Aorta (tissue), 5 donors: ENCODE measurements at places on chromosomes 2 and 18.

DNA sequence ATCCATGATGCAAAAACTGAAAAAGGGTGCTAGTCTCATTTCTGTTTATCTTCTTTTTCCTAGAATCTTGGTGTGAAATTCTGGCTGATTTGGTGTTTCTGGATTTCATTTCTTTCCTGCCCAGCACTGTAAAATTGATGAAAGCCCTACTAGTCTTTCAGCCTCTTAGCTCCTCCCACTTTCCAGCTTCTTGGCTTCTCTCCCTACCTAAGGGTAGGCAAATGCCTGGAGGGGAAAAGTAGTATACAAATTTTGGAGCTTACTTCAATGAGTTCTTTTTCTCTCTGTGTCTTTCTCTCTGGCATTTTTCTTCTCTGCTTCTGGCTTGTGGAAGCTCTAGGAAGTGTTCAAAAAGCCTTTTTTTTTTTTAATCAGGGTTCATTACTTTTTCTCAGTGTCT lies 160.5 kb downstream of the XIRP2 start:
- no peak for DNase-seq
- no peaks in the 10 kb centered on the region for H3K27me3 ChIP-seq
- no peaks in the 10 kb centered on the region for H3K4me1 ChIP-seq
- H3K27ac ChIP-seq, result no peak overlapping the region
- H3K36me3 ChIP-seq, result no peaks in the 10 kb centered on the region

DNA sequence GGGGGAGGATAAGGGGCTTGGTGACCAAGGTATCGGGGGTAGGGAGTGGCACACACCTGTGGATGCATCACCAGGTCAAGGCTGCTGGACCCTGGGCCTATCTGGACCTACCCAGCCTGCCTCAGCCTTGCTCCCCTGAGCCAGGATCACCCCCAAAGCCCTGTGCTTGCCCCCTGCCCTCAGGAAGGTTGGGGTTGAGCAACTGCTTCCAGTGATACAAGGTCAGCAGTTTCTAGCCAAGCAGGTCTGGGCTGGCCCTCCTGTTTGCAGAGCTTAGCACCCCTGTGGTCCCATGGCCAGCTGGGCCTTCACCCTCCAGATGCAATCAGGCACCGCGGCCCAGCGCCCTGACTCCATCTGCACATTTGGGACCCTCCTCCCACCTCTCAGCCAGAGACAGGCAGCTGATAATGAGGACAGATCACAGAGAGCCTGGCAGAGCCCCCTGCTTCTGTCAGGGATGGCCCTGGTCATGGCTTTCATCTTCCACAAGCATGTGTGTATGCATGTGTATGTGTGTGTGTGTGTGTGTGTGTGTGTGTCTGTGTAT lies 154.6 kb downstream of the TFCP2L1 start:
- no peaks in the 10 kb centered on the region for H3K27me3 ChIP-seq
- H3K27ac ChIP-seq, result no peak overlapping the region
- peak; percentile 56 for DNase-seq
- H3K4me3 ChIP-seq, result no peak overlapping the region
- H3K4me1 ChIP-seq, result no peaks in the 10 kb centered on the region

DNA sequence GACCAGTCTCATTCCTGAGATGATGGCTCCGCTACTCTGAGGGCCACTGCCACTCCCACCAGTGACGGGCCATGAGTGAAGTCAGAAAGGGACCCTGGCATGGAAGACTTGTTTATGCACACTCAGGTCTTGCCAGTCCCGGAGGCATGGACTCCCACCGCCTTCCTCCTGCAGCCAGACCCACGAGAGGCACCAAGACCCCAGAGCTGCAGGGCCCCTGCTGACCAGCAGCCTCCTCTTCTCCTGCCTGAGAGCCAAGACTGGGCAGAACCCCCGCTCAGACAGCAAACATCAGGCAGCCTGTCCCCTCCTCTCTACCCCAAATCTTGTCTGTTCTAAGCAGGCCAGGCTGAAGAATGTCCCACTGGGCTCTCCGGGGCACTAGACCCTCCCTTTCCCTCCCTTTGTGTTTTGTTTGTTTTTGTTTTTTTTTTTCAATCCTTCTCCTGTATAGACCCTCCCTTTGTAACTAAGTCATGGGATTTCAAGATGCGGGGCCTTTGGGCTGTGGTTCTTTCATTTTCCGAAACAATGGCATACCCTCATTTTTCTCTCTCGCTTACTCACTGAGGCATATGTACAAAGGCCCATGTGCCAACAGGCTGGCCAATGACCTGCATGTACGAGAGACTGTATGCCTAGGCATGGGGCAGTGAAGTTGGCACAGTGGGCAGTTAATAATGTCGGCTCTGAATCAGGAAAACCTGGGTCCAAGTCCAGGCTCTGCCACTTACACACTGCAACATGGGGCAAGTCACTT lies 24.3 kb upstream of the MAPRE3 start:
- H3K4me3 ChIP-seq, result no peak overlapping the region
- no peak overlapping the region for H3K27ac ChIP-seq
- H3K27me3 ChIP-seq, result no peaks in the 10 kb centered on the region
- DNase-seq, result no peak
- no peaks in the 10 kb centered on the region for H3K36me3 ChIP-seq

DNA sequence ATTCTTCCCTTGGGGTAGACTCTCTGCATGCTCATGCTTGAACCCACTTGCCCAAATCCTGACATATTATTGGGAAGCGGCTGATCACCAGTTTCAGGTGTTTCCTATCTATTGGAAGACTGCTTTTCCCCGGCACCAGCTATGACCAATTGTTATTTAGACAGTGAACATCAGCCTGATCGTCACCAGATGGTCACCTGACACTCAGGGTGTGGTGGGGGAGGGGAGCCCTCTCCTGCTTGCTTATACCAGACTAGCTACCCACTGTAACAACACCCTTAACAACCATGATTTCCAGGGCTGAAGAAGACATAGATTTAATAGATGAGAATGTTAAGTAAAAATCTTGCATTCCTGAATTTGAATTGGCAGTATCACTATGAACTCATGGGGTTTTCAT lies 44.3 kb downstream of the RBM43 start:
- no peaks in the 10 kb centered on the region for H3K4me1 ChIP-seq
- H3K4me3 ChIP-seq, result no peak overlapping the region
- no peaks in the 10 kb centered on the region for H3K36me3 ChIP-seq
- H3K27me3 ChIP-seq, result no peaks in the 10 kb centered on the region
- H3K27ac ChIP-seq, result no peak overlapping the region

DNA sequence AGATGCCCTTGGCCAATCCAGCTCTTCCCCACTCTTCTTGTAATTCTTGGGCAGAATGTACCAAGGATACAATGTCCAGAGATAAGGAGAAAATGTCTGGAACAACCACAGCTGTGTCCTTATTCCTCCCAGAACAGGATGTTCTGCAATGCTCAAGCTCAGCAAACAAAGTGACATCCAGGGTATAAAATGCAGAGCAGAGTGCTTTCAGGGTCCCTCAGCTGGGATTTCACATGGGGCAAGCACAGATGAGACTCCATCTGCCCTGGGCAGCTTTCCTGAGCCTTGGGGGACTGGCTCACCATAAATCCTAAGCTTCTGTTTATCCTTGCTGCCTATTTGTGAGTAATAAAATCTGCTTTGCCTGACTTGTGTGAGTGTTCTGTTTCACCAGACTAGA lies 127.4 kb downstream of the VAPA start:
- no peak overlapping the region for H3K27ac ChIP-seq
- no peaks in the 10 kb centered on the region for H3K4me1 ChIP-seq
- no peak overlapping the region for H3K4me3 ChIP-seq

- no peaks in the 10 kb centered on the region for H3K36me3 ChIP-seq
- no peak overlapping the region for H3K4me3 ChIP-seq
- H3K4me1 ChIP-seq, result no peaks in the 10 kb centered on the region
- no peaks in the 10 kb centered on the region for H3K27me3 ChIP-seq
- DNase-seq, result no peak
These were observed 339.4 kb upstream of the TNP1 start for GRCh38 chr2:217199255-217199630.
